ENCODE measurements at places on chromosomes 13 and 19.

DNA sequence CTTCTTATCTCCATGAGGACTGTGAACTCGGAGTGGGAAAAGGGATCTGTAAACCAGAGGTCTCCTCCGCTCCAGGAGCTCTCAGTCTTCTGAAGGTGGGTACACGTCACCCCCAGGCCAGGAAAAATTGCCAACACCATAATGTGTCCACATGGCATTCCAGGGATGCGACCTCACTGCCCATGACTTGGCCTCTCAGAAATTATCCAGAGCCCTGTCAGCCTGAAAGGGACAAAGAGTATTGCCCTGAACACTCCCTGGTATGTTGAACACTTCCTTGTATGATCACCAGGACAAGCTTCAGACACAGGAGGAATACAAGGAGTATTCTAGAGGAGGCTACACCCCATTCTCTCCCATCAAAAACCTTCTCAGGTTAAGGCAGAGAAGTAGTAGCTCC, 81.0 kb upstream of the SLC7A1 start:
- no peak for DNase-seq

- no peak for DNase-seq
These were observed at the start of gene FCER2 for GRCh38 chr19:7701654-7702457. Gene FCER2, minus strand, starts transcription at chr19:7702131. Its CDS starts 2,371 bp downstream, at chr19:7699760.

- DNase-seq: no peak
These were observed 83.9 kb upstream of the IRS2 start for GRCh38 chr13:109870274-109870673.

DNA sequence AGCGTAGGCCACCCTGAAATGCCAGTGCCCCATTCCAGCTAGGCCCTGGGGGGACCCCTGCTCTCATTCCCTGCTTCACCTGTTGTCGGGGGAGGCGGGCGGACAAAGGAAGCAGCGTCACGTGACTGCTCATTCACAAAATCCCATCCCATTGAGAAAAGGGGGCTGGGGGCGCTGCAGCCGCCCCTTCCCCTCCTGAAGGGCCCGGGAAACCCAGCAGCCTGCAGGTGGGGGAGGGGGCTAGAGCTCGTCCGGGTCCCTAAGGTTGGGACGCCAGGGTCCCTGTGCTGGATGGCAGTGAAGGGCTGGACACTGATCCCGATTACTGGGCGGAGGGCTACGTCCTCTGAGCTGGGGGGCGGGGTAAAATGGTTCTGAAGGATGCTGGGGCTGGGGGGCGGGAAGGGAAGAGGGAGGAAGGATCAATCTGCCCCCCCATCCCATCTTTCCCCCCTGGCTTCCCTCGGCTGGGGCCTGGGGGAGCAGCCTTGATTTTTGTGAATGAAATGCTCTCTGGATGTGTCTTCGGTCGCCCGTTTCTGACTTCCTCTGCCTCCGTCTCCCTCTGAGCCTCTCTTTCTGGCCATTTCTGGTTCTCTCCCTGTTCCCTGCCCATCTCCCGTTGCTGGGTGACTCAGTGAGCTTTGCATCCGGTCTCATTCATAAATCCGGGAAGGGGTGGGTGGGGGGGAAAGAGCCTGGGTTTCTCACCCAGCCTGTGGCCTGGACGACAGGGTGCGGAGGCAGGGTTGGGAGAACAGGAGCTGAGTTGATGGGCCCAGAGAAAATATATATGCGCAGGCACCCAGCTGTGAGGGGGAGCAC, 816 bp downstream of the SPRED3 start:
- DNase-seq: no peak

GRCh38 chr19:53907690-53908089, 1.4 kb upstream of the CACNG7 start:
- no peak for DNase-seq

GRCh38 chr13:23652909-23653726, 82.9 kb downstream of the TNFRSF19 start:
- no peak for DNase-seq

DNA sequence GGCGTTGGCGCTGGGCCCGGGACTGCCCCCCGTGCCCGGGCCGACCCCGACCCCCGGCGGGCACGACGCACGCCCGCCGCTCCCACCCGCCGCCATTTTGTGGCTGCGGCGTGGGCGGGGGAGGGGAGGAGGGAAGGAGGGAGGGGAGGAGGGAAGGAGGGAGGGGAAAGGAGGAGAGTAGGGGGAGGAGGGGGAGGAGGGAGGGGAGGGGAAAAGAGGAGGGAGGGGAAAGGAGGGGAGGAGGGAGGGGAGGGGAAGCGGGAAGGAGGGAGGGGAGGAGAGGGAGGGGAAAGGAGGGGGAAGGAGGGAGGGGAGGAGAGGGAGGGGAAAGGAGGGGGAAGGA, at the start of gene BTBD2:
BTBD2 (minus strand) TSS at position 107 of the 343 bp plus-strand sequence; CDS start at position 96, 11 bp downstream.
- DNase-seq: peak; percentile 49

- no peak for DNase-seq
These were observed 627.8 kb upstream of the SLC10A2 start for GRCh38 chr13:103694033-103694432.

GRCh38 chr19:49064029-49064629, 489 bp downstream of the NTF4 start:
- DNase-seq: no peak

DNA sequence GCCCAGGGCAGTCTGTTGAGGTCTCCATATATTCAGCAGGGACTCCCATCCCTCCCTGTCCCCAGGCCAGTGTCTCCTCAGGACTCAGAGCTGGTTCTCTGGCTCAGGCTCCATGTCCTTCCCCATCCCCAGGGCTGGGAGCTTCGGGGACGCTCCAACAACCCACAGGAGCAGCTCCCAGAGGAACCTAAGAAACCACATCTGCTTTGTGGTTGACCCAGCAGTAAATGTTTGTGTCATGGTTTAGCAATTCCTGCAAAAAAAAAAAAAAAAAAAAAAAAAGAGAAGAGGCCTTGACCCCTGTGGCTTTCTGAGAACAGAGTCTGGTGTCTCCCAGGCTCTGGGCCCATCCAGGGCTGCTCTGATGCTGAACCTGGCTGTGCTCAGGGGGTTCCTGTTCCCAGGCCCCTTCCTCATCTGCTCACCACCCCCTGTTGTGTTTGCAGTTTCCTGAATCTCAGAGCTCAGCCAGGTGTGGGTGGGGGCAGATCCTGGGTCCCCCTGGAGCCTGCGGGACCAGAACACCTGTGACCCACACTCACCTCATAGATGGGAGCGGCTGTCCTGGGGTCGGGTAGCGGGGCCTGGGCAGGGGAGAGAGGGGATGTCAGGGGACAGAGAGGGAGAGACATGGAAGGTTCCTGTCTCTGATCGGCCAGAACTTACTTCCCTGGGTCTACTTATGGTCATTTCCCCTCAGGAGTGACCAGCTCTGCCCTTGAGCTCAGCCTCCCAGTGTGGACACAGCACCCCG, 25.2 kb upstream of the CEACAM1 start:
- DNase-seq: no peak

- no peak for DNase-seq
These were observed 343.9 kb downstream of the OXGR1 start for GRCh38 chr13:96650301-96650886.

DNA sequence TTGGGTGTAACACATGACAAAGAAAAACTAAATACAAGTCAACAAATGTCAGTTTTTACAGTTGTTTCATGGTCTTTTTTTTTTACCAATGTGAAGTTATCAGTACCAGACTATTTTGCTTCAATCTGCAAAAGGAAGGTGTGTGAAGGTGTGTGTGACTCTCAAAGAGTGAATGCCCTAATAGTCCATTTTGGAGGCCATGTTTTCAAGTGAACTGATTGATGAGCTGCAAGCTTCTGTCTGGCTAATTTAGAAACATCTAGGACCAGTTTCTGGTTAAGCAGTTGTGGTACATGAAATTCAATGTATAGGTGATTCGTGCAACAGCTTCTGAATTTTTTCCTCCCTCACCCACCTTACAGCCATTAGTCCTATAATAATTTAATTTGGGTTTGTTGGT, 16.1 kb downstream of the KLF5 start:
- DNase-seq: no peak

GRCh38 chr19:8811315-8812172, 20.6 kb downstream of the ZNF558 start:
- no peak for DNase-seq

GRCh38 chr19:35755550-35756376, 1.1 kb downstream of the HSPB6 start:
- DNase-seq: peak; percentile 48
